T-helper 17 cell (primary cell): ENCODE measurements at places on chromosomes 3 and 15.

DNA sequence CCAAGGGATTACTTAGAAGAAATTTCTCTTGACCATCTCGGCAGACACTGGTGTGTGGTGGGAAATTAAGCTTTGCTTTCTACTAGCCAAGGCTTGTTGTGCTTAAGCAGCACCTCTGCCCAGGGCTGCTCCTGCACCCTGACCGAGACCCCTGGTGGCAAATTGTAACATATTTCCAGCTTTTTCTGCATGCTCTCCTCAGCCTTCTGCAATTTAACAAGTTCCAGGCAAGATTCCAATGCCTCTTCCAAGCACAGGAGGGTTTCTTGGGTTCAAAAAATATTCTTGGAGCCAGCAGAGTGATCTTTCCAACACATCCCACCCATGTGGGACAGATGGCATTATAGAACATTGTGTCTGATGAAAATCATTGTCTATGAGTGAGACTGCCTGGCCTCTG is 210.5 kb downstream of the CLSTN2 start:
- no peak for DNase-seq

GRCh38 chr3:63945558-63946096 is 33.4 kb upstream of the SCAANT1 start:
- DNase-seq: no peak

DNA sequence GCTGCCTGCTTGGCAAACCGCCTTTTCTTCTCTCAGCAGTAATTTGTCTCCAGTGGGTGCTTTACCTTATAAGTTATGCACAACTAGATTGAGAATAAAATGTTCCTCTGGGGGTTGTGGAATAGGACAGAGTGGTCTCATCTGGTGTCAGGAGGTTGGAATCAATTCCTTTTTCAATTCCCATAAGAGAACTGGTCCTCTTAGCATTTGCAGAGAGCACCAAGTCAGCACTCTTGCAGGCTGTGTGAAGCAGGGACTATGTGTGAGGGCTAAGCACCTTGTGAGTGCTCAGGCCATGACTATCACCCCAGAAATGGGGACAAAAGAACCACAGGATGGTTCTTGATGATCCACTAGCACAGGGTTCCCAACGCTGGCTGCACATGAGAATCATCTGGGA is 163.6 kb upstream of the UMPS start:
- no peak for DNase-seq

DNA sequence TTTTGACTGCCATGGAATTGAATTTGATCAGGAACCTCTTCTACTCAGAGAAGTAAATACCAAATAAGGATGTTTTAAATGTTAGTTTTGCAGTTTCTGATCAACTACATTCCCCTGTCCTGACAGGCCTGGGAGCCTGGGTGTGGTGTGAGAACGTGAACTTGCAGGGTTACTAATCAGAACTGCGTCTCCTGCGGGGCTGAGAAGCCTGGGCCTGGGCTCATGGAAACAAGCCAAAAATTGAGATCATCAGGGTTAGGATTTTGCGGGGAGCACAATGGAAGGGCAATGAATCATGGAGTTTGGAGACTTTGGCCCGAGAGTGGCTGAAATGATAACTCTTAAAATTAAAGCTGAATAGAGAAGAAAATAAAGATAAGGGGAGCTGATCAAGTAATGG is 47.8 kb upstream of the C3orf70 start:
- no peak for DNase-seq

GRCh38 chr3:169400874-169401273 is 262.6 kb downstream of the MECOM start:
- no peak for DNase-seq

- no peak for DNase-seq
Observed at GRCh38 chr3:175489406-175489805, 630.3 kb downstream of the NAALADL2 start.

- DNase-seq: no peak
Observed at GRCh38 chr3:142987080-142987700, 14.2 kb upstream of the U2SURP start.

- DNase-seq: peak; percentile 68
Observed at GRCh38 chr15:43826508-43827341, at the start of gene WDR76. Gene WDR76, plus strand, starts transcription at chr15:43827002. Its CDS starts 31 bp downstream, at chr15:43827033.

DNA sequence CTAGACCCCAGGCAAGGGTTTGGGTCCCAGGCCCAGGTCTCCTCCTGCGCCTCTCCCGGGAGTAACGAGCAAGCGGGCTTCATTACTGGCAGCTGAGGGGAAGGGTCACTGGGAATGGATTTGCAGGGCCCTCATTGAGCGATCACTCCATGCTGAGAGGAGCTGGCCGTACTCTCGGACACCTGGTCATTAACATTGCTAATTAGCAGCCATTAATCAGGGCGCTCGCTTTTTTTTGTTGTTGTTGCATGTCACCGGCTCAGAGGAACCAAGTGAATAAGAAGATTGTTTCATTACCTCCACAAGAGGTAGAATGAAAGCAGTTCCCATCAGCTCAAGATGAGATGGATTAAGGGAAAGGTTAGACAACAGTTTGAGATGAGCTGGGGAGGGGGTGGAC is 293.0 kb upstream of the ATP11B start:
- DNase-seq: no peak

- no peak for DNase-seq
Observed at GRCh38 chr15:74229686-74230085, 6.4 kb upstream of the CCDC33 start.

- DNase-seq: no peak
Observed at GRCh38 chr3:141257961-141258360, 26.3 kb downstream of the PXYLP1 start.

DNA sequence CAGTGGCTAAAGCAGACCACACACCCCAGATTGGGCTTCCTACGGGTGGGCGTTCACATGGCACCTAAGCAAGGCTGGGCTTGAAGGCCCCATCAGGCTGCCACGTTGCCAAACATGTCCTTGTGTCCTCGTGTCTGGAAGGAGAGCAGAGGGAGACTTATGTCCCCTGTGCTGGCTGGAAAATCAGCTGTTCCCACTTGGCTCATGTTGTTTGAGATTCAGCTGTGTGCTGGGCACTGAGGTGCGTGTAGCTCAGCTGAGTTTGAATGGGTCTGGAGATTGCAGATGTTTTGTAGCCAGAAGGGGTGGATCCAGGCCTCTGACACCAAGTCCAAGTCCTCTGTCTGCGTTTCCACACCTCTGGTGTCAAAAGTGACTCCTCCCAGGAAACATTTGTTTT is 34.6 kb downstream of the RLBP1 start:
- DNase-seq: no peak

DNA sequence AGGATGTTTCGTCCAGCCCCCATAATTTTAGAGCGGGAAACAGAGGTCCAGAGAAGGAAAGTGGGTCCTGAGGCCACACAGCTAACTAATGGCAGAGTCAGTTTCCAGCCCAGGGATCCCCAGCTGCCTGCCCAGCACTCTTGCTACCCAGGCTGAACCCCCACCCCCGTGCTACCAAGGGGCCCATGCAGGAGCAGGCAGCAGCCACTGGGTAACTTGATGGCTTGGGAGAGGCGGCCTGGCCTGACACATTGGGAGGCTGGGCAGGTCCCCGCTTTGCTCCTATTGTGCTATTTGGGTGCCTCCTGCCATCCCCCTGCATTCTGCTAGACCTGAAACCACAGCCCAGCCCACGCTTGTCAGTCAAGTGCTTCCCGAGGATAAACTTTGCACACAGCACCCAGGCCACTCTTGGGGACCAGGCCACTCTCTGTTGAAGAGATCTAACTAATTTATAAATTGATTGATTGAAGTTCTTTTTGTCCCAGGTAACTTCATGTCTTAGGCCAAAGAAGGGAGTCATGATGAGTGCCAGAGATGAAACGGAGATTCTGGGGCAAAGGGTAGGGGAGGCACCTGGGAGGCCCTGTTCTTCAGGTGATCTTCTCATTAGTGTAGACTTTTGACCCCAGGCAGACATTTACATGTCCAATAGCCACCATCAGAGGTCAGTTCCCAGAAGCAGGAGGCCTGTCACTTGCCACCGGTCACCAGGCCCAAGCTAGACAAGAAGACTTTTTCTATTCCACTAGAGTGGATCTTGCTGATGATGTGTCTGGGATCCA is 7.0 kb downstream of the PAK6 start:
- DNase-seq: no peak

DNA sequence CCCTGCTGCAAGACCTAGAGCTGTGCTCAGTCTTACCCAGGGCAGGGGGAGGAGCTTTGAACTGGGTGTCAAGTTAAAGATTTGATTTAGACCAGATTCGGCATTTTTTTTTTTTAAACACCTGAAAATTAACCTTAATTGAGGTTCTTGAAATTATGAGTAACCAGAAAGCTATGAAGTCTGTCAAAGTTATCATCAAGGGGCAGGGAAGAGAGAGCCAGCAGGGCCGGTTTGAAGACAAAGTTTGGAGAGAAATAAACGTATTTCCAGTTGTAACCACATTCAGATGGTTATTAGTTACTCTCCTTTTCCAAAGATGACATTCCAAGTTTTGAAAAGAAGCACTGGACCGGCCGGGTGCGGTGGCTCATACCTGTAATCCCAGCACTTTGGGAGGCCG is 12.0 kb downstream of the TMEM266 start:
- no peak for DNase-seq

GRCh38 chr3:50262778-50263177 is 6.2 kb upstream of the SEMA3B start:
- no peak for DNase-seq
